NCI-H1694 (cell line): ENCODE measurements at places on chromosomes 7 and 10.

- DNase-seq = no peak
Observed at GRCh38 chr7:114789871-114790311, 132.0 kb upstream of the MDFIC start.

- DNase-seq = peak; percentile 68
Observed at GRCh38 chr7:29105752-29106668, 40.3 kb downstream of the CPVL start.

DNA sequence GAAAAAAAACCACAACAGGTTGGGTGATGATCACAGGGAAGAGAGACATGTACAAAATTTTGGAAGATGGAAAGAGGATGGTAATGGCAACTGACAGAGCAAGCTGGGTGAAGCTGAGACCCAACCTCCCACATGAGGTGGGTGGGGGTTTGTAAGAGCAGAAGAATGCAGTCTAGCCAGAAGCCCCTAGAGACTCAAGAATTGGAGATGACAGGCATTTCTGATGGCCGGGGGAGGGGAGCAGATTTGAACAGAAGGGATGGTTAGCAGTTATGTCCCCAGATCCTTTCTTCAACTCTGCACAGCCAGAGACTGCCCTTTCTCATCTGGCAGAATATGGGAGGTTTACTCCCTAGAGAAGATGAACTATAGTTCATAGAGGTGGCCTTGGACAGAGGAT is 208.0 kb downstream of the GALNT17 start:
- DNase-seq = no peak

GRCh38 chr10:70106958-70107791 is 25.4 kb downstream of the AIFM2 start:
- no peak for DNase-seq

GRCh38 chr7:70114806-70115205 is 516.5 kb downstream of the AUTS2 start:
- DNase-seq = no peak

DNA sequence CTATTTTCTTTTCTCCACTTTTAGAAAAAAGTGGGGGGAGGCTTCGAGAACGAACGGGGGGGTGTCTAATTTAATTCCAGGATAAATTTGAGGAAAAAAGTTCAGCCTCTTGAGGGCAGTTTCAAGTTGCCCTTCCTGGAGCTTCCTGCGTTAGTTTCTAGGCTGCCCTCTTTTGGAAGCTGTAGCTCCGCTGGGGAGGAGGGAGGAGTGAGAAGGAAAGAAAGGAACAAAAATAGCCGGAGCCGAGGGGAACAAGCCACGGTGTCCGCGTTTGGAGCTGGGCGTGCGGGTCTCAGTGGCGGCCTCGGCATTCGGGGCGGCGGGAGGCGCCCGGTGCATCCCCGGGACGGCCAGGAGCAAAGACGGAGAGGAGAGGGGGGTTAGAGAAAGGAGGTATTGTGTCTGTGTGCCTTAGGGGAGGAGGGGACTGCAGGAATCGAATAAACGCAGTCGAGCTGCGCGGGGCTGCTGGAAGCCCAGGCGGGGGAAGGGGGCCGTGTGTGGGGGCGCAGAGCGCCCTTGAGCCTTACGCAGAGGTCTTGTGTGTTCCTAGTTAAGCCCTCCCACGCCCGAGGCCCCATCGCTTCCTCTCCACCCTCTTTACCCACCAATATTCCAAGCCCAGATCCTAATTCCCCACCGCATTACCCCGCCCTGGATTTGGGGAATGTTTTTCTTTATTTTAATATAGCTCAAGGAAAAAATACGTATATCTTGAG is 2.0 kb upstream of the TNRC18 start:
- peak; percentile 92 for DNase-seq

GRCh38 chr10:12681252-12681651 is 320.3 kb downstream of the CCDC3 start:
- no peak for DNase-seq

DNA sequence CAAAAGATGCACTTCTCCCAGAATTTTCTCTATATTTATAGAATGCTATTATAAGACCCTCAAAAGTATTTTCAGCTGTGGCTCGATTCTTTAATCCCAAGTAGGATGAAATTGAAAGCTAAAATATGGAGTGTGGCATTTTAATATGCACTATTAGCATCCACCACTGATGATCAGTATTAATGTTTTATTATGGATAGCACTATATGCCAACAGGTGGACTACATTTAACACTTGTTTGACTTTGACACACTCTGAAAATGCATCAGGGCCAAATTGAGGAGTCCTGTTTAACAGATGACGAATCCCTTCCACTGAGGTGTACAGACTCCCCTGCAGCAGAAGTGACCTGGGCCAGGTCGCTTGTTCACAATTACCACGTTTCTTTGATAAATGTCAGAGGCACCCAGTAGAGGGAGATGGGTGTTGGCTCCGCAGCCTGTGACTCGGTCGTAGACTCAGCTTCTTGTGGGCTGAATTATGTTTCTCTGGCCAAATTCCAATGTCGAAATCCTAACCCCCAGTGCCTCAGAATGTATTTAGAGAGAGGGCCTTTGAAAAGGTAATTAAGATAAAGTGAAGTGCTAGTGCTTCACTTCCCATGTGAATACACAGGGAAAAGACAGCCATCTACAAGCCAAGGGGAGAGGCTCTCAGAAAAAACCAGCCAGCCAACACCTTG is 48.1 kb downstream of the WIPF3 start:
- no peak for DNase-seq

GRCh38 chr10:123563994-123564393 is 102.2 kb upstream of the GPR26 start:
- DNase-seq = no peak

- no peak for DNase-seq
Observed at GRCh38 chr7:25386311-25386744, 158.0 kb upstream of the NPVF start.

DNA sequence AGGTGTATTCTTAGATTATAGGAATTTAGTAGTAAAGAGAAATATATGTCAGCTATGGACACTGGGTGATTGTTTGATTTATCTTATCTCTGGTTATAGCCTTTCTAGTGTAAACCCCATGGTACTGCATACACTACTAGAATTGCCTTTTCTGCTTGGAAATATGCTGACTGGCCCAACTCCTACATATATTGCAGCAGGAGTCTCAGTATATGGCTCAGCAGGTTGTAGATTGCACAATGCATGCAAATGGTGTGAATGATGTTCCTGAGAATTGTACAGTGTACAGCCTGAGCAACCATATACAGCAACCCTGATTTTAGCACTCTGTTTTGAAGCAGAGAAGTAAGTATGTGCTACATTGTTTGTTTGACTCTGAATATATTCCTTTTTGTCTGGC is 153.4 kb upstream of the NPY start:
- DNase-seq = no peak

- DNase-seq = no peak
Observed at GRCh38 chr10:120975072-120975867, 124.1 kb downstream of the WDR11 start.

GRCh38 chr7:69656890-69657289 is 58.6 kb downstream of the AUTS2 start:
- DNase-seq = no peak

DNA sequence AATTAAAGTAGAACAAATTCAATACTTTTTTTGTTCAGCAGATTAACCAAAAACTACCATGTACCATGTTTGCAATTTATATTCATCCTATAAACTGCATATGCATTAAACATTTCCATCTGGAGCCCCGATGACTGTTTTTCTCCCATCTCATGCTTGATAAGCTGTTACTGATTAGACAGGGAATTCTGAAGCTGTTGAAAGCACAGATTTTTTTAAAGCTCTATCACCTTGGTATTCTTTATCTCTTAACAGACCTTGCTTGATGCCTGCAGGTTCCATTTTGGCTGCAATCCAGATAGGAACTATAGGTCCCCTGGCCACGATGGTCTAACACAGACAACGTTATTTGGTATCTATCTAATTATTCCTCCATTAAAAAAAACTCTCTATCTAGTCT is 961.7 kb downstream of the CNTNAP2 start:
- no peak for DNase-seq

GRCh38 chr7:76225379-76225778 is 23.7 kb downstream of the SRRM3 start:
- no peak for DNase-seq

GRCh38 chr10:17820943-17821342 is 11.8 kb downstream of the MRC1 start:
- no peak for DNase-seq

GRCh38 chr10:71622154-71622526 is 97.4 kb downstream of the C10orf105 start:
- no peak for DNase-seq

- no peak for DNase-seq
Observed at GRCh38 chr10:34838366-34838900, 23.3 kb upstream of the PARD3 start.

DNA sequence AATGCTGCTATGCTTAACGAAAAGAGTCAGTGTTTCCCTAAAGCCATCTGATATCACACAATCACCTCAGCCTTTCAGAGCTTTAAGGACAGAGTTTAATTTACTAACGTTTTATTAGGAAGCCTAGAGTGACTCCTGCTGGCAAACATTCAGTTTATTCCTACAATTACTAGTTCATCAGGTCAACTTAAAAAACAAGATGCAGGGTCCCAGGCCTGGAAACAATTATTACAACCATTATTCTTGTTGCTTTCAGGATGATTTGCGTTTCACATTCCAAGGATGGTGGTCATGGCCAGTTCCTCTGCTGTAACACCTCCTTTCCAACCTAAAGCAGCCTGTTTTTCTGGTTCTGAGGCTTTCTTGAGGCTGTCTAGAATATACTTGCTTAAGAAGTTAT is 1.5 kb upstream of the FAM53B start:
- DNase-seq = no peak

DNA sequence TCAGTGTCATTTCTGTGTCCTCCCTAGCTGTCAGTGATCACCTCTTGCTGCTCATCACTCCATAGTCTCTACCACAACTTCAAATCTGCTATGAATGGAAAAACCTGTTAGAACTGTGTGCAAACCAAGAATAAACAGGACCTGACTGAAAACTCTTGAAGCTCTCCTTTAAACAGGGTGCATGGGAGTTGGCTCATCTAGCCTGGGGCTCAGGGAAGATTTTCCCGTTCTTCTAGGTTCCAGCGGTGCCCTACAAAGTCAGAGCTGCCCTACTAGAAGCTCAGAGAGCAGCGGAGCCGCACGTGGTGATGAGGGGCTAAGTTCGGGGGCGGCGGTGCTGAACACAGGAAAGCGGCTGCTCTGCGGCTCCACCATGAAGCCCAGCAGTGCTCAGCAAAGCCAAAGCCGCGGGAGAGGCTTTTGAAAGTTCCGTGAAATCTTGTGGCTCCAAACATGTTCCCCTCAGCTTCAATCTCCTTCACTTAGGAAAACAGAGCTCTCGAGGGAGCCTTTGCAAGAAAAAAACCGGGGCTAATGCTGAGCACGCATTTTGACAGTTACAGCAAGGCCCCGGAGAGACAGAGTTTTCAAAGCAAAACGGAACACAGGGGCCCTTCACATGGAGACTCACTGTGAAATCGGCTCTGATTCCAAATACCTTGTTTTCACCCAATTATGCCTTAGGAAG is 30.5 kb downstream of the RGS10 start:
- no peak for DNase-seq

DNA sequence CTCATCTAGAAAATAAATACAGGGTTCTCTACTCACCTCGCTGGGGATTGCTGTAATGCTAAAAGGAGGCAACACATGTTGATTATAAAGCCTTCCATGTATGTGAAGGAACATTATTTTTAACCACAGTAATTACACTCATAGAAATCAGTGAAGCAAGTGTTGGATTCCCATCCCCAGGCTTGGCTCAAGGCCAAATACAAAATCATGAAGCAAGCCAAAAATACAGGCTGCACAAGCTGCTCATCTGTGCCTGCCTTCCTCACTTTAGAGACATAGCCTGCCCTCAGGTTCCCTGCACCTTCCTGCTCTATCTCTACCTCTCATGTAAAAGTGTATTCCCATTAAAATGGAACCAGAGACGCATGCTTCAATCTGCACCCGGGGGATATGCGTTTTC is 1077.1 kb upstream of the C7orf33 start:
- DNase-seq = peak; percentile 53

DNA sequence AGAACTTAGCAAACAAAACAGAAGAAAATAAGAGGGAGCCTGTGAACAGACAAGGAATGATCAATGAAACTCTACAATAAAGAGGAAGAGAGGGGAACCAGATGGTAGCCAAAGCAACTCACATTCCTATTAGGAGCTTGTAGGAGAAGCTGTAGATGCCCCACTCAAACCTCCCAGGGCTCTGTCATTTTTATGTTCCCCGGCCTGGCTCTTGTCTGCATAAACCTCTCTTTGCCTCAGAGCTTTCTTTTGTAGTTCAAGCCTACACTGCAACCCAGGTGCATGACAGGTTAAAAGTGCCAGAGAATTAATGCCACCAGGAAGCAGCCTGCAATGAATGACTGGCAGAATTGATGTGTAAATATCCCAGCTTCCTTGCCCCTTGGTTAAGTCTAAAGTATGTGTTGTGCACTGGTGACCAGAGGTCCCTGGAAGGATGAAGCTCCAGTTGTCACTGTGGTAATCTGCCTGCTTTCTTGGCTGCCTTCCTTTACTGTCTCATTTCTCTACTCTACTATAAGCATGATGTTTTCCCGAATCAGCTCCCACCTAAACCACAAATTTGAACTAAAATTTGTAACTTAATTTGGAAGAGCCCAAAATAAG is 40.4 kb downstream of the HDAC9 start:
- no peak for DNase-seq

GRCh38 chr7:17233603-17234002 is 64.8 kb upstream of the AHR start:
- no peak for DNase-seq

- DNase-seq = no peak
Observed at GRCh38 chr7:80542398-80542797, 30.5 kb upstream of the GNAT3 start.

DNA sequence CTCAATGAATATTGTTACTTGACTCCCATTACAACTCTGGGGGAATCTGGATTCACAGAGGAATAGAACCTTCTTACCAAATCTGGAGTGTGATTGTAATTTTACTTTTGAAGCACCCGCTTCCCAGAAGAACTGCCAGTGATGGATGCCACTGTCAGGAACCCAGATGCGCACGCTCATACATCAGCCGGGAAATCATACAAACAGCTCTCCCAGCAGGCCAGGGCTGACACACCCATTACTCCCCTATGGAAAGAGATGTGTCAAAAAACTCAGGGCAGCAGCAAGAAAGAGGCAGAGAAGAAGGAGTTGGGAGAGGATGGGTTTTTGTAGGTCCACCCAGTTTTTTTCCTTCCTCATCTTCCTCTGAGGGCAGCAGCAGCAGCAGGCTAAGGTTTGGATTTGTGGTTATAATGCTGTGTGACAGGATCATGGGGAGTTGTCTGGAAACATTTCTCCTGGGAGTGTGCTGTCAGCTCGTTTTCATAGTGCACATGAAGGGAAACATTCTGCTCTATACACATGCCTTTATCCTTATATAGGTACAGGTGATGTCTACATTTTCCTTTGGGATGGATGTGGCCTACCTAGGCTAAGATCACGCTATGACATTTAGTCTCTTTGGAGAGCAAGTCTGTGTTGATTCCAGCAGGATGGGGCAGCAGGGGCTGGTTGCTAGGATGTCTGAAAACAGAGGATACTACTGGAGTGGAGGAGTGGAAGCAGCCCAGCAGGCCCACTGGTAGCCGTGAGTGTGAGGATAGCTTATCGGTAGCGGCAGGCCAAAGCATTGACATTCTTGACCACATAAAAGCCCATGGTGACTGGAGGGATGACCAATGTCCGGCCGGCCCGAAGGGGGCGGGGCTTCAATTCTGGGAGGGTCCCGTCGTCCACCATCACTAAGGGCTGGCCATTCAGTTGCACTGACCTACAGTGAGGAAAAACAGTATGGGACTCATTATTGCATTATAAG is 12.4 kb upstream of the HPS1 start:
- DNase-seq = no peak

- no peak for DNase-seq
Observed at GRCh38 chr7:54988516-54988915, 30.3 kb upstream of the EGFR start.

GRCh38 chr7:87100326-87100725 is 40.9 kb upstream of the ELAPOR2 start:
- DNase-seq = no peak
